ENCODE measurements at places on chromosomes 13 and 19.

GRCh38 chr19:38869836-38870607 is 8.1 kb downstream of the RINL start:
- DNase-seq, result no peak

DNA sequence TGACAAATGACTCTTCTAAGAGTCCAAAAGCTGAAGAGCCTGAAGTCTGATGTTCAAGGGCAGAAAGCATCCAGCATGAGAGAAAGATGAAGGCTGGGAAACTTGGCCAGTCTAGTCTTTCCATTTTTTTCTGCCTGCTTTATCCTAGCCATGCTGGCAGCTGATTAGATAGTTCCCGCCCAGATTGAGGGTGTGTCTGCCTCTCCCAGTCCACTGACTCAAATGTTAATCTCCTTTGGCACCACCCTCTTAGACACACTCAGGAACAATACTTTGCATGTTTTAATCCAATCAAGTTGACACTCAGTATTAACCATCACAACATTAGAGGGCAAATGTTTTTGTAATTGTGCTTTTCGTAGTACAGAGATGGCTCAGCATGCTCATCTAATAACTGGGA is 267.5 kb upstream of the KLHL1 start:
- DNase-seq, result no peak

GRCh38 chr19:33947265-33947964 is 150.7 kb downstream of the KCTD15 start:
- no peak for DNase-seq

DNA sequence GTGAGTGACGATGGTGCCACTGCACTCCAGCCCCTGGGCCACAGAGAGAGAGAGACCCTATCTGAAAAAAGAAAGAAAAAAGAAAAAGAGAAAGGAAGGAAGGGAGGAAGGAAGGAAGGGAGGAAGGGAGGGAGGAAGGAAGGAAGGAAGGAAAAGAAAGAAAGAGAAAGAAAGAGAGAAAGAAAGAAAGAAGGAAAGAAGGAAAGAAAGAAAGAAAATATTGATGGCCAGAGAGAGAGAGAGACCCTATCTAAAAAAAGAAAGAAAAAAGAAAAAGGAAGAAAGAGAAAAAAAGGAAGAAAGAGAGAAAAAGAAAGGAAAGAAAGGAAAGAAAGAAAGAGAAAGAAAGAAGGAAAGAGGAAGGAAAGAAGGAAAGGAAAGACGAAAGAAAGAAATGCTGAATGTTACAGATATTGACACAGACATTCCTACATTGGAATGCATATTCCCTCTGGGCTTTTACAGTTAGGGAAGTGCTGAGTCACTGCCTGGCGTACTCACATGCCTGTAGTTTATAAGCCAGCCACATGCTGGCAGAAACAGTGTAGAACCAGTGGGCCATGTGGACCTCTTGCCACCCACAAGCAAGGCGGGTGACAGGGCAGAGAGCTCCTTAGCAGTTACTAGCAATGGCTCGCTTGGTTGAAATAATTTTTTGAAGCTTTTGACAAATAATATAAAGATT is 34.6 kb upstream of the SLC46A3 start:
- peak; percentile 93 for DNase-seq

DNA sequence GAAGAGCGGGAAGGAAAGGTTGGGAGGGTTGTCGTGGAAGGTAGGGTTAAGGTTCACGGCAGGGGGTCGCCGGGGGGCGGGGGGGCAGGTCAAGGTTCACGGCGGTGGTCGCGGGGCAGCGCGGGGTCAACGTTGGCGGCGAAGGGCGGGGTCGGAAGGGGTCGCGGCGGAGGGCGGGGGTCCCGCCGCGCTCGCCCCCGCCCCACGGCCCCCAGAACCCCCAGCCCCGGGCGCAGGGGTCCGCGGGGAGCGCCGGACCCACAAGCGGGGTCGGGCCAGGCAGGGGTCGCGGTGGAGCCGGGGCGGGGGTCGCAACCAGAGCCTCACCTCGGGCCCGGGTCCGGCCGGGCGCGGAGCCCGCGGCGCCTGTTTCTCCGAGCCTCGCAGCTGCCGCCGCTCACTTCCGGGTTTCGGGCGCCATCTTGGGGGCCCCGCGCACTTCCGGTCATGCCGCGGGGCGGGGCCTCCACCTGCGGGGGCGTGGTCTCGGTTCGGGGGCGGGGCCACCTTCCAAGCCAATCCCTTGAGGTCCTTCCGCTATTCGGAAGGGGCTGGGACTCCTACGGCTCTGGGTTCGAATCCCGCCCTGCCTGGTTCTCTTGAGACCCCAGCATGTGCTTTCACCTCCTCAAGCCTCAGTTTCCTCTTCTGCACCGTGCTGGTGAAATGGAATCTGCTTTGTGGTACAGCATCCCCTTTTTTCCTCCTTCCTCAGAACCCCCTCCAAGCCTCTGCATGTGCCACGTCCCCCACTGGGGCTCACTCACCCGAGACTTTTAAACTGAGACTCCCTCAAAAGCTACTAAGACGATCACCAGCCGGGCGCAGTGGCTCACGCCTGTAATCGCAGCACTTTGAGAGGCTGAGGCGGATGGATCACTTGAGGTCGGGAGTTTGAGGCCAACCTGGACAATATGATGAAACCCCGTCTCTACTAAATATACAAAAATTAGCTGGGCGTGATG is at the start of gene SBNO2:
Gene SBNO2 (minus strand): TSS at position 424 of the 965 bp plus-strand sequence. CDS start 19,992 bp downstream, outside the sequence.
- peak; percentile 70 for DNase-seq

DNA sequence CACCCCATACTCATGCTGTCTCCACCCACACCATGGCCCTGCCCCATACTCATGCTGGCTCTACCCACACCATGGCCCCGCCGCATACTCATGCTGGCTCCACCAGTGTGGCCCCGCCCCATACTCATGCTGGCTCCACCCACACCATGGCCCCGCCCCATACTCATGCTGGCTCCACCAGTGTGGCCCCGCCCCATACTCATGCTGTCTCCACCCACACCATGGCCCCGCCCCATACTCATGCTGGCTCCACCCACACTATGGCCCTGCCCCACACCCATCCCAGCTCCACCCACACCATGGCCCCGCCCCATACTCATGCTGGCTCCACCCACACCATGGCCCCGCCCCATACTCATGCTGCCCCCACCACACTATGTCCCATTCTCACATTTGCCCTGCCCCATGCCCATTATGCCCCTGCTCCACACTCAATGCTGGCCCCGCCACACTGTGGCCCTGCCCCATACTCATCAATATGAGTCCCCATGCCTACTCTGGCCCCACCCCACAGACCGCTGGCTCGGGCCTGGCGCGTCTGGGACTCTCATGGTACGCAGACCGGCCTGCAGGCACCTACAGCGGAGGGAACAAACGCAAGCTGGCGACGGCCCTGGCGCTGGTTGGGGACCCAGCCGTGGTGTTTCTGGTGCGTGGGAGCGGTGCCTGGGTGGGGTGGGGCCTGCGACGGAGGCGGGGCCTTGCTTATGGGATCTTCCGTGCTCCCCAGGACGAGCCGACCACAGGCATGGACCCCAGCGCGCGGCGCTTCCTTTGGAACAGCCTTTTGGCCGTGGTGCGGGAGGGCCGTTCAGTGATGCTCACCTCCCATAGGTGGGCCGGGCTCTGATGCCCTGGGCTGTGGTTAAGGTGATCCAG is 3.7 kb upstream of the ARHGAP45 start:
- DNase-seq, result no peak

GRCh38 chr13:98143601-98144026 is 720 bp downstream of the FARP1 start:
- DNase-seq, result no peak

- DNase-seq, result peak; percentile 88
Observed at GRCh38 chr19:1028062-1028926, 1.9 kb downstream of the CNN2 start.

DNA sequence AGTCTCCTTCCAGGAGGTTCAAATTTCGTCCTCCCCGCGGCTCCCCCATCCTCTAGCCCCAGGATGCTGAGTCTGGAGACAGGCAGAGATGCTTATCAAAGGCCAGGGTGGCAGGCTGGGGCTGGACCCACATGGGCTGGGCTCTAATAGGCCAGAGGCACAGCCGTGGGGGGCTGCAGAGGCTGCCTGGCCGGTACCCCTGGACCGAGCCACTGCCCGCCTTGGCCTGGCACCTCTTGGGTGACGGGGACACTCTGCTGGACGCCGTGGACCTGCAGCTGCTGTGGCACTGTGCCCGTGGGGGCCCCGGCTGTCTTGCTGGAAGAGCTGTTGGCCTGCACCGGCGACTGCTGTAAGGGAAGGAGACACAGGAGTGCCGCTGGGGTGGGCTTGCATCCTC is 25.8 kb downstream of the RFX1 start:
- DNase-seq, result no peak

GRCh38 chr13:82206241-82206640 is 1676.0 kb downstream of the SLITRK1 start:
- no peak for DNase-seq

GRCh38 chr19:33497131-33497777 is 24.3 kb downstream of the PEPD start:
- no peak for DNase-seq

GRCh38 chr19:29395734-29396414 is 129.9 kb upstream of the VSTM2B start:
- no peak for DNase-seq

GRCh38 chr13:85666356-85666755 is 132.9 kb downstream of the SLITRK6 start:
- no peak for DNase-seq

Data from A172 (cell line).